ENCODE measurements at places on chromosomes 1 and 21.
A peak's percentile ranks its signal among the peaks of the same experiment; 100 is the strongest.

DNA sequence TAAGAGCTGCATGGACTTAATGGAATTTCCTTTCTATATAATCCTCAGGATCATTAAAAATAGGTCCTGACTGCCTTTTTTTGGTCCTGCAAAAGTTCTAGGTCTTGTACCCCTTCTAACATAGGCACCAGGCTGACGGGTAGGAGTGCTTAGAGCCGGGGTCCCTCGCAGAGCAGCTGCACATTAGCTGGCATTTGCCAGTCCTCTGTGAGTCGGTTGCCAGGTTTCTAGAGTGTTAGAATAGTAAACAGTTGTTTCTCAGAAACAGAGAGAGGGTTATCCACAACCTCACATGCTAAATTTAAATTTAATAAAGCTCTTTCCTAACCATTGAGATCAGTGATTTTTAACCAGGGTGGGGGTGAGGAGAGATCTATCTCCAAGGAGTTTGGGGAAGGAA is 35.4 kb upstream of the HEATR1 start:
- no peak for DNase-seq

DNA sequence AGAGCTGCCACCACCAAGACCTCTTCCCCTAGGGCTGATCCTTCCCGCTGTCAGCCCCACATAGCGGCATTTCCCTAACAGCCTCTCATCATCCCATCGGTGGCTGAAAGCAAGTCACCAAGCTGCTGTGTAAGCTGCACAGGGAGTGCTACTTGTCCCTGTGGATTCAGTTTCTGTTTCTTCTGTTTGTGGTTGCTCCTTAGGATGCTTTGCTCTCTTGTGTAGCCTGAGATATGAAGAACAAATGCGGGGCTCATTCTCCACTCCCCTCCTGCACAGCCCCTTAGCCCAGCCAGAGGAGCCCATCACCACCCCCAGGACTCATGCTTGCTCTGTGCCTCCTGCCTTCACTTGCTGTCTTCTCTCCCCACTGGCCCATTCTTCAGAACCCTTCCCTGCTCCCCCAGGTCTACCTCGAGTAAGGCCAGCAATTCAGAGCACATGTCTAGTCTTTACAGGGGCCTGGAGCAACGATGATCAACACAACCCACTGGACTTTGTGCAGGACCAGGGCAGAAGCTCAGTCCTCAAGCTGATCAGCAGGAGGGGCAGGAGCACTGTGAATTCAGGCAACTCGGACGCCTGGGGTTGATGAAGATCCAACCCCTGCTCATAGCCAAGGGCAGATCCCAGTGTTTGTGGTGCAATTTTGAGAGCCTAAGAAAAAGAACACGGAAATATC is 82.6 kb upstream of the GALNT2 start:
- no peak for DNase-seq

DNA sequence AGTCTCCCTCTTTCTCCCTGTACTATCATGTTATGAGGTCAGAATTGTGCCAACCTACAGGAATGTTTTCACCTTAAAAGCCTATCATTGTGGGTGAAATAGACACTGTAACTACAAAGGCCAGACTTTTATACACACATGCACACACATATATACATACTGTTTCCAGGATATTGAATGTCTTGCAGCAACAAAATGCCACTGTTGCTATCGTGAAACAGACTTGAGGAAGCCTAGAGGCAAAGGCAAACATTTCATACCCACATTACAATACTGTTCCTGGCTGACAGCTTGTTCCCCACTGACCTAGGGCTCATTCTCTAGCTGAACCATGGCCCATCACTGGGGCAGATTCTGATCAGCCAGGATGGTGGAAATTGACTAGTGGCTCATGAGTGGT is 125.1 kb upstream of the DUSP10 start:
- no peak for DNase-seq

- no peak for DNase-seq
Measured at GRCh38 chr1:161420763-161421455, 53.2 kb upstream of the CFAP126 start.

- DNase-seq, result no peak
Measured at GRCh38 chr21:35400233-35400939, 351.3 kb upstream of the RUNX1 start.

DNA sequence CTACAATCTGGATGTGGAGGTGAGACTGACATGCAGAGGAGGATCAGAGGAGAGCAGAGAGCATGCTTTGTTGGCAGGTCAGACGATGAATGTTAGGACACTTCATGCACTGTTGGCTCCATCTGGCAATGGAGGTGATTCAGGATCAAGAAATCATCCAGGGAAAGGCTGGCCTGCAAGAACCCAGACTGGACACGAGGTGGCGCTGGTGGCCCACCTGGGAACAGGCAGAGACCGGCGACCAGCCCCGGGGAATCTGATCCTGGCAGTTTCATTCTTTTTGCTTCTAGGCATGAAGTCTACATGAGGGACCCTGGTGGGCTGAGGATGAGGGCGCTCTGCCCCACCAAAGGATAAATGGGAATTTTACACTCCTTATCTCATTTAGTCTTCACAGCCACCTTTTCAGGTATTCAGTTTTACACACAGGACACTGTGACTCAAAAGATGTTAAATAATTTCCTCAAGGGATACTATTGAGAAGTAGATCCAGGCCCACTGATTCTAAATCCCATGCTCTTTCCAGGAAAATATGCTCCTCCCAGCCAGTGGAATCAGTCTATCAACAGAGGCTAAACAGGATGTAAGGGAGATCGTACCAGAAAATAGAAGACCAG is 26.2 kb upstream of the SCMH1 start:
- DNase-seq, result peak; percentile 75

GRCh38 chr1:174068000-174068399 is 45.8 kb upstream of the RC3H1 start:
- DNase-seq, result no peak

GRCh38 chr1:41927118-41927517 is 8.4 kb upstream of the HIVEP3 start:
- no peak for DNase-seq

DNA sequence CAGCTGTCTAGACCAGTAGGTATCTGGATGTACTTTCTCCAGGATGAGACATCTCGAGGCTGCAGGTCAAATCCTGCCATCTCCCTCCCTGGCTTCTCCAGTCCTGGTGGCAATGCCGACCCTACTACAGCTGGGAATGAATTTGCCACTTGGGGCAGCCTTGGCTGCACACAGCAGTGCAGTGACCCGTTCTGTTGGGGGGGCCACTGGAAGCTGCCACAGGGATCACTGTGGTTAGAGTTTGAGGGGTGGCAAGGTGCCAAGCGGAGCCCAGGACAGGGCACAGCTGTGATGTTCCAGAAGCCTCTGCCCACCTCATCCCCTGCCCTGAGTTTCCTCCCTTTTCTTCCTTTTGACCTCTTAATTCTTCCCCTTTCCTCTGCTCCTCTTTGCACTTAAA is 17.1 kb downstream of the COL6A2 start:
- no peak for DNase-seq

- no peak for DNase-seq
Measured at GRCh38 chr1:4468804-4469514, 185.4 kb upstream of the AJAP1 start.

GRCh38 chr1:8643542-8644536 is 173.6 kb downstream of the RERE start:
- no peak for DNase-seq

- DNase-seq, result no peak
Measured at GRCh38 chr1:3696689-3697088, 44.4 kb downstream of the TP73 start.

GRCh38 chr1:79293611-79294010 is 287.1 kb upstream of the ADGRL4 start:
- DNase-seq, result no peak

DNA sequence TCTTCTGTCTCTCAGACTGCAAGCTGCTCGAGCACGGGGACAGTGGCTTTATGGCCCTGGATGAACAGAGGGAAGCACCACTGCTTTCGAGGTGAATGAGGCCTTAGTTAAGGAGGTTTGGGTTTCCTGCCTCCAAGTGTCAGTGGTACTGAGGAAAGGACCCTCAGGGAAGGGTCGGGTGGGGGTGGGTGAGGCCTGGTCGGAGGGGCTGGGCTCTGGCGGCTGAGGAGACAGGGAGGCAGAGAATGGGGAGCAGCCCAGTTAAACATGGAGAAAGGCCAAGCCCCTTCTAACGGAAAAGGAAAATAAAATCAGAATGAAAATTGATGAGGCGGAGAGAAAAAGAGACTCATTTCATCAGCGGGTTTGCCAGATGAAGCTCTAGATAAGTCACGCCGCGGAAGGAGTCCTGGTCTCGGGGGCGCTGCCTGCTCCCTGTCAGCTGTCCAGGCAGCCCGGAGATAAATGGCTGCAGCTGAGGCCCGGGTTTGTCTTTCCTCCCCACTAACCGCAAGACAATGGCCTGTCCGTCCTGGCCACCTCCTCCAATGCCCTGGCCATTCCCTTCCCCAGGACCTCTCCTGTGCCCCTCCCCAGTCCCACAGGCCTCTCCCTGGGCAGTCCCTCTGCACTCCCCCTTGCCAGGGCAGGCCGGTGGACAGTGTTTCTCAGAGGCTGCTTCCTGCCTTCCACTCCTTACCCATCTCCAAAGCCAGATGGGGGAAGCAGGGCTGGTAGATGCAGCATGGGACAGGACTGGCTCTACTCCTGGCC is 55.2 kb downstream of the LRRN2 start:
- DNase-seq, result no peak

DNA sequence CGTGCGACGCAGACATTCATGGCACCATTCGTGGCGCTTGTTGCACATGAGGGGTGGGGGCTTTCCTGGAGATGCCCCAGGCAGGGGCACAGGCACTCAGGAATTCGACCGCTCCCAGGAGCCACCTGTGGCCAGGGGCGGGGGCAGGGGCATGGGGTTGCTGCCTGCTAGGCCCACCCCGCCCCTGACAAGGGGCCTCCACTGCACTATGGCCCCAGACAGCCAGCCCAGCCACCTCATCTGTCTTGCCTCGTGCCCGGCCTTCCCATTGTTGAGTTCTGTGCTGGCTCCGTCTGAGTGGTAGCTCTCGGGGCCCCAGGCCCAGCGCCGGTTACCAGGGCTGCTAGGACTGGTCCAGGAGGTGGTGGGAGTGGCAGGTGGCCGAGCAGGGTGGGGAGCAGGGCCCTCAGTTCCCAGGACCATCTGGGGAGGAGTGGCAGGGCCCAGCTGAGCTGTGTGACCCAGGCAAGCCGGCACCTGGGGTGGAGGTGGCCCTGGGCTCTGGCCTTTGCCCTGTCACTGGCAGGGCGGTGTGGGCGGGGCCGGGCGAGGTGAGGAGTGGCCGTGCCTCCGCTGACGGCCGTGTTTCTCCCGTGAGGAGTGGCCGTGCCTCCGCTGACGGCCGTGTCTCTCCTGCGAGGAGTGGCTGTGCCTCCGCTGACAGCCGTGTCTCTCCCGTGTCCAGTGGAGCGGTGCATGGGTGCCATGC is 1.9 kb downstream of the PLCH2 start:
- no peak for DNase-seq

GRCh38 chr1:20654104-20654690 is 7.0 kb downstream of the DDOST start:
- DNase-seq, result no peak

- no peak for DNase-seq
Measured at GRCh38 chr1:72064196-72065075, 217.9 kb downstream of the NEGR1 start.

GRCh38 chr1:30971496-30971895 is 62.9 kb upstream of the SDC3 start:
- no peak for DNase-seq

DNA sequence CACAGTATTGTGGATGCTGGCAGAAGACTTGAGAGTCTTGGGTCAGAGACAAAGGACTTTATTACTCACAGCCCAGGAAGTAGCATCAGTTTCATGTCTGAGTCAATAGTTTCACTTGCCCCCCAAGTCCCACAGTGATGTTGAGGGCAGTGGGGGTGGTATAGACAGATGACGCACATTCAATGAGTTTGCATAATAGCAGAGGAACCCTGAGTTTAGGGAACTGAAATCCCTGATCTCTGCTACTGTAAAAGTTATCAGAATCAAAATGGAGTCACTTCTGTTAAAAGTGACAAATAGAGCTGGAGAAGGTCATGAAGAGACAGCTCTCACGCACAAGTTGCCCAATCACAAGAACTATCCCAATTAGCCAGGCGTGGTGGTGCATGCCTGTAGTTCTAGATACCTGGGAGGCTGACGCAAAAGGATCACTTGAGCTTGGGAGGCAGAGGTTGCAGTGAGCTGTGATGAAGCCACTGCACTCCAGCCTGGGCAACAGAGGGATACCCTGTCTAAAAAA is 11.5 kb upstream of the HCRTR1 start:
- DNase-seq, result no peak

- DNase-seq, result no peak
Measured at GRCh38 chr1:6927626-6928025, 142.4 kb downstream of the CAMTA1 start.

- DNase-seq, result no peak
Measured at GRCh38 chr1:31691951-31692350, 11.9 kb downstream of the COL16A1 start.

DNA sequence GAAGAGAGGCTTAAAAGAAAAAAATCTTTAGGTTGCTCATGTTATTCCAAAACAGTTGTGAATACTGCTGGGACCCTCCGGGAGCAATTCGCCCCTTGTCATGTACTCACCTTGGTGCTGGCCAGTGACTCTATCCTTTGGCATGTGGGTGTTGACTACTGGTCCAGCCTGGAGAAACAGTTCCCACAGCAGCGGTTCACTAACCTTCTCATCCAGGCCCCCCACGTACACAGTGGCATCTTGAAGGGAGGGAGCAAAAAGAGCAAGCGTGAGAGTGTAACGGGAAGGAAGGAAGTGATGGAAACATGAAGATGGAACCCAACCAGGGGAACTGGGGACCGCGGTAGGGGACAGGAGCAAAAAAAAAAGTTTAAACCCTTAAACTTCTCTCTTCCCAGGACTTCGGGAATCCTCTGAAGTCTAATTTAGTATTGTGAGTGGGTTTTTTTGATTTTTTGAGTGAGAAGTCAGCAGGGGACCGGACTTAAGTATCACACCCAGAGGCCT is 494 bp downstream of the SF3B4 start:
- DNase-seq, result no peak

- no peak for DNase-seq
Measured at GRCh38 chr1:85943526-85943925, 213.0 kb downstream of the COL24A1 start.

DNA sequence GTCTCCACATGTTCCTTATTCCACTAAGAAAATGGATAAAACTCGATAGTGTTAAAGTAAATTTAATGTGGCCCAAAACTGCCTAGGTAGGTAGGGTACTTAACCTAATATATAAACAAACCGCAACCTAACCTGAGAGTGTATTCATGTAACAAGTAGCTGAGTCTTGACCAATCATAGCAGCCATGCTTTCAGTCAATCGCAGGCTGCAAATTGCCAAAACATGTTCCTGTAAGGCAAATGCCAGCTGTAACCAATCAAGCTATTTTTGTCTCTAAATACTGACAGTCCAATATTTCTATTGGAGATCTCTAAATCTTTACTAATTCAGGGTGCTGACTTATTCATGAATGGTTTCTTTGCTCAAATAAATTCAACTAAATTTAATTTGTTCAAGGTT is 3.1 kb upstream of the HMGCS2 start:
- DNase-seq, result no peak

GRCh38 chr1:244302876-244303609 is 148.7 kb downstream of the ADSS2 start:
- no peak for DNase-seq

DNA sequence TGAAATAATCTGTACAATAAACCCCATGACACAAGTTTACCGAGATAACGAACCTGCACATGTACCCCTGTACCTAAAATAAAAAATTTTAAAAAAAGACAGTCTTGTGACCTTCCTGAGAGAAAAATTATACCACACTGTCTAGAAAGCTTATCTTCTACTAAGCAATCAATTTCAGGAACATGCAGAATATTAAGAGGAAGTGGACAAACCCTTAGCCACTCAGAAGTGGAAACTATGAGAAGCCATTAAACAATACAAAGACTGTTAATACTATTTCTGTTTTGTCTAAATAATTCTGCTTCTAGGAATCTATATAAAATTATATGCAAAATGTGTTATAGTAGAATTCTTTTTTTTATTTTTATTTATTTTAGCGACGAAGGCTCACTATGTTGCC is 93.9 kb downstream of the ADAMTS1 start:
- DNase-seq, result no peak
